ENCODE measurements at places on chromosomes 5 and 9. TPM values are rescaled to one million over a fixed set of nuclear protein-coding genes. Genes with fewer than 3 reads are reported as not detected.

- DNase-seq: no peak
These were observed 548.5 kb upstream of the GRAMD2B start for GRCh38 chr5:125874717-125875116.

AQP3 gene
- not detected for total RNA-seq

DNA sequence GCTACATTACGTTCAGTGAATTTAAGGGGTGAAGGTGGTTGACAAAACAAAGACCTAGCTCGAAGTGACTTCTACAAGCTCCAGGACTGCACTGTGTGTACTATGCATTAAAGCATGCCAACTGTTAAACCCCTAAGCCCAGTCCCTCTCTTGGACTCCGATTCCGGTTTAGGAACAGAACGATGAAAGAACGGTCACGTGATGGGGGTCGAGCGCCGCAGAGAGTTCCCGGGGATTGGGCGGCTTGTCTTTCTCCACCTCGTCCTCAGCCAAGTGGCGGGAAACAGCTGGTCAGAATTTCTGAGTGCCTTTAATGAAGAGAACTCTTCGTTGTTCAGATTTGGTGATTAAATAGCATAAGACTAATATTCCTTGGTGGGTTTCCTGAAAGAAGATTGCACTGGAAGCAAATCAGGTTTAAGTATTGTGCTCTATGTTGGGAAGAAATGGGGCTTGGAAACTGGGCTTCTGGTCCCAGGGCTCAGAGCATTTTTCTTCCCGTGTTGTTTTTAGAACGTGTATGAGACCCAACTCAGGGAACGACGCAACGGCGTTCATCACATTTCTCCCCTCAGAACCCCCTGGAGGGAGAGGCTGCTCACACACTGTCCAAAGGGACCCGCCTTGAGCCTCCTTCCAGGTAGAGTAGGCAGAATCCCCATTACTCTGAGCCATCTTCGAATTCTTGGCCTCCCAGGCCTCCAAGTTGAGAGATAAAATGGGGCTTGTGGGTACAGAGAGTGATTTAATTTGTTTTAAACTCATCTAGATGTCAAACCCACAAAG, 25.3 kb downstream of the IRX2 start:
- DNase-seq: no peak

DNA sequence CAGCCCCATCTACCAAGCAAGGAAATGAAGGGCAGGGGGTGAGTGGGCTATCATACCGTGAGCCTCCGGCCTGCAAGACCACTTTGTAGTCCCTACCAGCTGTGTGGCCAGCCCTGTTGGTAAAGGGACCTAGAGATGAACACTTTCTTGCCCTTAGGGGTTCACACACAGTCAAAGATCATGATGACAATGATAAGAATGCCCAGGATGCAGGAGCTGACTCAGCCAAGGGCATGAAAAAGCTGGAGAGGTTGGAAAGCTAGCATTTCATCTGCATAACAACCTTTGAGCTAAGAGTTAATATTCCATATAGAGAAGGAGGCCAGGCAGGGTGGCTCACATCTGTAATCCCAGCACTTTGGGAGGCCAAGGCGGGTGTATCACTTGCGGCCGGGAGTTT, 19.2 kb upstream of the FGFR4 start:
- no peak for DNase-seq

DNA sequence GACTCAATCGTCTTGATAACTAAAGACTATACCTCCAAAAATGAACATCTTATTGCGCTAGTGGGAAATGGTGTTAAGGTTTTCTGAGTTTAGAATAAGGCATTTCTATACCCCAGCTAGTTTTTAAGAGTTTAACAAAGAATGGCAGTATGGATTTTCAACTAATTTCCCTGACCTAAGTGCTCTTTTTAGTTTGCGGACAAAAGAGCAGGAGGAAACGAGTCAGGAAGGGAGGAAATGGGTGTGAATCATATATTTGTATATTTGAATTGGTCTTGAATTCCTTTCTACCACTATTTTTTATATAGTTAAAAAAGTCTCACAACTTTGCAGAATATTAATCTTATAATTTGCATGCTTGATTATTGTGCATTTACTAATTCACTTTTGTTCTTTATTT, 516.3 kb upstream of the ZNF608 start:
- DNase-seq: no peak
